ENCODE measurements at places on chromosomes 3 and 15.

GRCh38 chr3:75237477-75237876 is 426.7 kb upstream of the FRG2C start:
- DNase-seq: no peak

DNA sequence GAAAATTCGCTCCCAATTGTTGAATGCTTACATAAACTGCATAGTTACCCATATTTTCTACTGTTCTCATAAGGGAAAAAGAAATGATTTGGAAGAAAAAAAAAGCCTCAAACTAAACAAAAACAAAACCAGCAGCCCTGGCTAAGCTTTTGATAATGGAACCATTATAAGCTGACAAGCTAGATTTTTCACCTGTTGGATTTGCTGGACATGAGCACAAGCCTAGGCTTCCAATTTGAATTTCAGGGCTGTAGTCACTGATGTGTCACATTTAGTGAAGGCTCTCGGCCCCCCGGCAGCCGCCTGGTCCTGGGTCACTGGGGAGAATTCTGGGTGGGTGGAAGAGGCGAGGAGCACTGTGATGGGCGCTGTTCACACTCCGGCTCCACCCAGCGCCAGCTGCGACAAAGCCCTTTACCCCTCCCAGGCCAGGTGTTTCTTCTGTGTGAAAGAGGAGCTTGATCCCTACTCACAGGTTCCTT is 4.6 kb downstream of the FBXL22 start:
- no peak for DNase-seq

- no peak for DNase-seq
Observed at GRCh38 chr15:44550256-44550655, 13.3 kb downstream of the EIF3J start.

- DNase-seq: no peak
Observed at GRCh38 chr3:186609247-186609868, 3.5 kb upstream of the AHSG start.

- DNase-seq: no peak
Observed at GRCh38 chr3:22236490-22237270, 485.7 kb upstream of the ZNF385D start.

DNA sequence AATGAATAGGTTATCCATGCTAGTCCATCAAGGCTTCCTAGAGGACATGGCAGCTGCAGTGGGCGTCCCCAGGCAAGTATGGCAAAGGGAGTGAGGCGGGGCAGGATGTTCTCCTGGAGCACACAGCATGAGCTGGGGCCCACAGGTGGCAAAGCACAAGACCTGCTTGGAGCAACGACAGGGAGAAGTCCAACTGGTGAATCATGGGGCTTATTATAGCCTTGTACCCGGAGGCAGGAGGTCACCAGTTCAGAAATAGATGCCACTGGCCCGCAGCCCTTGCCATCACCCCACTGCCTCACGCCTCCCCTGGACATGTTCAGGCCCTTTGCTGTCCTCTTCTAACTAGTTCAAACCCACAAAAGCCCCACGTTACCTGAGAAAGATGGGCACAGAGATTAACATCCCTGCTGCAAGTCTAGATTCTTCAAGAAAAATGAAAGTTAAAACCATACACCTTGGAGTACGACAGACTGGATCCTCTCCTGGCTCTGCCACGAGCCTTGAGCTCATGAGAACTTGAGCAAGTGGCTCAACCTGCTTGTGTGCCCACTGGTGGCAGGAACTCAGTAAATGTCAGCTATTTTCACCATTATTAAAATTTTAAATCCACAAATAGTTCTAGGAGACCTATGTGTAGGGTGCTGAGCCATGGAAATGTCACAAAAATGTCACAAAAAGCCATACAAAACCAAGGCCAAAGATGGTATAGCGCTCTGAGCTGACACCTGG is 1.8 kb upstream of the SRGAP3 start:
- no peak for DNase-seq

GRCh38 chr3:14541646-14542045 is 1.5 kb upstream of the GRIP2 start:
- no peak for DNase-seq

GRCh38 chr3:188294113-188294512 is 140.2 kb downstream of the LPP start:
- DNase-seq: no peak

GRCh38 chr3:138089091-138089490 is 26.3 kb downstream of the DZIP1L start:
- no peak for DNase-seq

DNA sequence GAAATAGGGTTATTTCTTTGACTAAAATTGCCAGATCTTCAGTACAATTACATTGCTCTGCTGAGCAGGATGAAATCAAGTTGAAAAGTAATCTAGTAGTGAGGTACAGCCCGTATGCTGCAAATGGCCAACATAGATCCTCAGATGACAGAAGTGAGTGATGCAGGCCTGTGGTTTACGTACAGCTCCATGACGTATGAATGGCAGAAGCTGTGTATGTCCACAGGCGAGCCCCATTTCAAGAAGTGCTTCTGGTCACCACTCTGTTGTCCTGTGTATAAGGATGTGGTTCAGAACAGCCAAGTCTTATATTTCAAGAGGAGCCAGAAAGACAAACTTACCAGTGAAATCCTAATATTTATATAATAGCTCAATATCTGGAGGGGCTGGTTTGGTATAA is 9.2 kb downstream of the CD86 start:
- DNase-seq: no peak

DNA sequence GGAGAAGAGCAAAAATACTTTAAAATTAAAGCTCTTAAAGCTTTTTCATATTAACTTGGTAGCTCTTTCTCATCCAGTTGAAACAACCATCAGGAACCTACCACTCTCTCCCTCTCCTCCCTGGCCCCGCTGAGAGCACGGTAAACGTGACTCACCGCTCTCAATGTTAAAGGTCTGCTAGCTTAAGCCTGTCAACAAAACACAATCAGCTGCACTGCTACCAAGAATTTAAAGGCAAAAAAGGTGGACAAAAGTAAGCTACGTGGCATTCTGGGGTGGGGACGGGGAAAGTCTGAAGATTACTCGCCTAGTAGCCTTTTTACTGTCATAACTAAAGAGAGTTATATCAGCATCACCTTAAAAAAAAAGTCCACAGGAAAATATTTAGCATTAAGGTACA is 8.4 kb upstream of the GP5 start:
- DNase-seq: no peak

DNA sequence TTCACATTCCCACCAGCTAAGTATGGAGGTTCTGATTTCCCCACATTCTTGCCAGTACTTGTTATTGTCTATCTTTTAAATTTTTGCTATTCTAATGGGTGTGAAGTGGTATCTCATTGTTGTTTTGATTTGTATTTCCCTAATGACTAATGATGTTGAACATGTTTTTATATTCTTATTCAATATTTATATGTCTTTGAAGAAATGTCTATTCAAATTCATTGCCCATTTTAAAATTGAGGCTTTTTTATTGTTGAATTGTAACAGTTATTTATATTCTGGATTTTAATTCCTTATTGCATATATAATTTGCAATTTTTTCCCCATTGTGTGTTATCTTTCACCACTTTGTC is 255.3 kb downstream of the EDEM1 start:
- no peak for DNase-seq

DNA sequence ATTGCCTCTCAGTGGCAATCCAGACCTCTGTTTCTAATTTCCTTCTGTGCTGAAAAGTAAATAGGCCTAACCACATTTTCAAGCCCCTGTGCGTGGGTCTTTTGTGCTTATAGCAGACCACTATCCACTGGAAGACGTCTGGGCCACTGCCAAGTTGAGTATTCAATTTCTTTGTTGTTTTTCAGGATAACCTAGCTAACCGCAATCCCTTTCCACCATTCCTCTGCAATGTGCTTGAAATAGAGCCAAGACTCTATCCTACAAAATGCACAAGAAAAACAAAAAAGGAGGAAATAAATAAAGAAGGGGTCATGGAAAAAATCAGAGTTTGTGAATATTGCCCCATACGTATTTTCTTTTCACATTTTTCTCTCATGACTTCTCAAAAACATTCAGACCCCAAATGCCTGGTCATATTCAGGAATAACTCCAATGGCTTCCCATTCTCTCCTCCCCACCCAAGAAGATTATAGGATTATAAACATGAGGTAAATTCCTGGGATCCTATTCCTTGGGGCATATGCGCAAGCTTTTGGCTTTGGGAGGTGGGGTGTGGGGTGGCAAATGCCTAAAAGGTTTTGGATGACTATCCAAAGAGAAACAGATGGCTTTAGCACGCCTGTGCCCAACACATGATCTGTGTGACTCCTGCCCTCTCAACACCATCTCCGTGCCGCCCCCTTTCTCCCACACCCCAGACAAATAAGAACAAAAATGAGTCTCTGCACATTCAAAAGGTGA is 217.9 kb upstream of the THBS1 start:
- DNase-seq: no peak

DNA sequence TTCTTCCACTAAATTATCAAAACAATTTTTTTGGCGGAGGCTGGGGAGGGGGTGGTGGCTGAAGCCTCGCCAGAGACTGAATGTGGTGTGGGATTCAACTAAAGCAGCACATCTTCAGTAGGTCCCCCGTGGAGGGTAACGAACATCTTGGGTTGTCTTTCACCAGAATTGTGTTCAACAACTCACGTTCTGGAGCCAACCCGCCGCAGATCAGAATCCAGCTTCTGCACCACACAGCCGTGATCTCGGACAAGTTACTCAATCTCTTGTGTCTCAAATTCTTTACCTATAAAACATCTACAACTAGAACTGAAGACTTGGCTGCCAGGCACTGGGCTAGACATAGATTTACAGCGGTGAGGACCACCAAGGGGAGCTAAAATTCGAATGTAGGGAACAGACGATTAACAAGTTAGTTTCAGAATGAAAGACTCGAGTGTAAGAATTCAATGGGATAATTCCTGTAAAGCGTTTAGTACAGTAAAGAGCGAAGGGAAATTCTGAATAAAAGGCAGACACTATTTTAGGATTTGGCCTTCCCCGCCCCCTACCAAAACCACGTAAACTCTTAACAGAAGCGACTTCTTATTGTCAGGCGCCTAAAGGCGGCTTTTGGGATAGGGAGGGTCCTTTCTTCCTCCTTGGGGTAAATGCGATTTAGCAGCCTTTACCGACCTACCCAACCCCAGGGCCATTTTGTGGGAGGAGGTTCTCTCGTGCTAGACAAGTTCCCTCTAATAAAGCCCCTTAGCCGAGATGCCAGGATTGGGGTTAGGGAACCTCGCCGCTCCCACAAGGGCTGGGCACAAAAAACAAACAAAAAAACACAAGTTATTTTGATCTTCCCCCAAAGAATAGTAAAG is 697 bp upstream of the RAB5A start:
- no peak for DNase-seq

- no peak for DNase-seq
Observed at GRCh38 chr3:12875857-12876836, 34.8 kb upstream of the RPL32 start.

- DNase-seq: no peak
Observed at GRCh38 chr3:123346021-123346420, 102.9 kb downstream of the ADCY5 start.

- no peak for DNase-seq
Observed at GRCh38 chr15:37616215-37616614, 318.2 kb upstream of the TMCO5A start.

DNA sequence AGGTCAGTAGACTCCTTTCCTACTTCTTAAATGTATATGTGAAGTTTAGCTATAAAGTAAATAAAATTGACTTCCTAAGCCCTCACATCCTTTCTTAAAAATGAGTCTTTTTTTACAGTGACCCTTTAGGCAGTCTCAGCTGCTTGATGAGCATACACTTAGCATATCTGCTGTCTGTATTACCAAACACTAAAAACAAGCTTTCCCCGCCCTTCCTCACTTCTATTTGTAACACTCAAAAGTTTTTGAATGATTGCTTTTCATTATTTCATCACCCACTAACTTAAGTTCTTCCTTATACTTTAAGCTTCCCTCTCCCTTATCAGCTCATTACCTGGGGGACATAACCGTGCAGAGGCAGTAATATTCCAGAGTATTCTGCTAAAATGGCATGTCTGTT is 89.4 kb downstream of the PLOD2 start:
- no peak for DNase-seq

- DNase-seq: no peak
Observed at GRCh38 chr3:151404316-151404715, 19.8 kb upstream of the P2RY12 start.

DNA sequence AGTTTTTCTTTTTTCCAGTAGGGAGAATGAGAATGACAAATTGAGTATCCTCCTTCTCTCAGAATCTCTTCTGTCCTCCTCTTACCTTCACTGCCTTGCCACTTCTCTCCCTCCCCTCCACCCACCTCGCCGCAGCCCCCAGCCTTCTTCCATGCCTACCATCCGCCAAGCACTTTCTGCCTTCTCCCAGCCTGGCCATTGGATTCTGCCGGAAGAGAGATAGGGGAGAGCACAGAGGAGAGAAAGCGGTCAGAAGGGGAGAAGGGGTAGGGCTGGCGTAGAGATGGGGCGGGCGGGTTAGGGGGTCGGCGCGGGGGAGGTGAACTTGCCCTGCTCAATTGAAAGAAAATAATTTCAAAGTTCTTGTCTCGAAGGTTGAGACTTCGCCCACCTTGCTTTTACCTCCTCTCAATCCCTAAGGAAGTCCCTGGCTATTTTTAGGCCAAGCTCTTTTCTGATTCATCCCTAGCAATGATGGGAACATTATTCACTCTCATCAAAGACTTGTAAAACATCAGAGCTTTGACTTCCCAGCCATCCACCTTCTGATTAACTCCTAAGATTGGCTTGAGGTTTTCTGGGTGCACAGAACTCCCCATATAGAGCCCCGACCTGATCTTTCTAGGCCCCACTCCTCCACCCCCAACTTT is 811 bp downstream of the C3orf52 start:
- no peak for DNase-seq

DNA sequence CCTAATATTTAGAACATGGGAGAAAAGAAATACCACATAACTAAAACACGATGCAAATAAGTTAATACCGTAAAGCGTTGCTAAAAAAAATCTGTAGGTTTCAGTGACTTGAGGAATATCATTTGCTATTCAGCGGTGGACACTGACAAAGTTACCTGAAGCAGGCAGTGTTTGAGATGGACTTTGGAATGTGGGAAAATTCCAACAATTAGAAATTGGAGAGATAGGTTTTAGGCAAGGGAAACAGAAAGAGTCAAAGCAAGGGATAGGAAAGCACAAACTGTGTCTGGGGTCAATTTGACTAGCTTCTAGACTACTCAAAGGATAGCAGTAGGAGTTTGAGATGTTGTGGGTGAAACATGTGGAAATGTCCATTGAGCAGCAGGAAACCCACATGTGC is 173.0 kb downstream of the TIGIT start:
- no peak for DNase-seq

GRCh38 chr15:62390791-62391640 is 225.9 kb upstream of the C2CD4B start:
- peak; percentile 27 for DNase-seq

Measured in stimulated activated naive CD4-positive, alpha-beta T cell treated with Interleukin-2 at 50 U/mL for 16 hours (primary cell).